ENCODE measurements at places on chromosomes 6 and 20. TPM values are rescaled to one million over a fixed set of nuclear protein-coding genes. Genes with fewer than 3 reads are reported as not detected.

DNA sequence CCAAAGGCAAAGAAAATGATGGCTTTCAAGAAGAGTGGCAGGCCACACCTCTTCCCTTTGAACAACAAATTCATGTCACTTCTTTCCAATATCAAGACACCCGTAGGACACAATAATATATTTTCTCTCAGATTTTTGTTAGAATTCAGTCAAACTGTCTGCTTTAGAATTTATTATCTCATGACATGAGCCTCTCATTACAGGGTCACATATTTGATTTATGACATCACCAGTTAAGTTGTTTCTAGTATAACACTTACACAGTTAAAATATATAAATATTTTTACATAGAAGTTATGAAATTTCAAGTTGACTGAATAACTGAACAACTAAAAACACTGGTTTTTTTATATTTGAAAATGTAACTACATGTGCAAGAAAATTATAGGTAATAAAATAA, 320.6 kb upstream of the AGPAT4 start:
- no peak for DNase-seq

- DNase-seq: peak; percentile 31
Measured at GRCh38 chr6:43765776-43766499, 4.1 kb upstream of the VEGFA start.

The TINAG gene
- total RNA-seq: 25.2 TPM

DNA sequence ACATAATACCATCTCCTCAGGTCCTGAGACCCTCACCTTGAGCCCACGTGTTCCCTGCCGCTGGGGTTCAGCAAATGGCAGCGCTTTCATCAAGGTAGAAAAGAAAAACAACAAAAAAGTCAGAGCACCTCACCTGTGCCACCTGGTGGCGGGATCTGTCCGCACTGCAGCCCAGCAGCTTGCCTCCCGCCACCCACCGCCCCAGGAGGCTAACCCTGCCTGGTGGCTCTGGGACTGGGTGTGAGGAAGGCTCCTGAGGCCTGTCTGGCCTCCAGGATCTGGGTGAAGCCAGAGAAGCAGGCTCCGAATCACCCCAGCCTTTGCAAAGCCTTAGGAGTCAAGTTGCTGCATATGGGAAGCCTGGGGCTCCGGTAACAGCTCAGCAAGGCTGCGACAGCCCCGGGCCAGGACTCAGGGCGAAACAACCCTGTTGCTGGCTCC, 270.8 kb downstream of the BMP7 start:
- no peak for DNase-seq

DNA sequence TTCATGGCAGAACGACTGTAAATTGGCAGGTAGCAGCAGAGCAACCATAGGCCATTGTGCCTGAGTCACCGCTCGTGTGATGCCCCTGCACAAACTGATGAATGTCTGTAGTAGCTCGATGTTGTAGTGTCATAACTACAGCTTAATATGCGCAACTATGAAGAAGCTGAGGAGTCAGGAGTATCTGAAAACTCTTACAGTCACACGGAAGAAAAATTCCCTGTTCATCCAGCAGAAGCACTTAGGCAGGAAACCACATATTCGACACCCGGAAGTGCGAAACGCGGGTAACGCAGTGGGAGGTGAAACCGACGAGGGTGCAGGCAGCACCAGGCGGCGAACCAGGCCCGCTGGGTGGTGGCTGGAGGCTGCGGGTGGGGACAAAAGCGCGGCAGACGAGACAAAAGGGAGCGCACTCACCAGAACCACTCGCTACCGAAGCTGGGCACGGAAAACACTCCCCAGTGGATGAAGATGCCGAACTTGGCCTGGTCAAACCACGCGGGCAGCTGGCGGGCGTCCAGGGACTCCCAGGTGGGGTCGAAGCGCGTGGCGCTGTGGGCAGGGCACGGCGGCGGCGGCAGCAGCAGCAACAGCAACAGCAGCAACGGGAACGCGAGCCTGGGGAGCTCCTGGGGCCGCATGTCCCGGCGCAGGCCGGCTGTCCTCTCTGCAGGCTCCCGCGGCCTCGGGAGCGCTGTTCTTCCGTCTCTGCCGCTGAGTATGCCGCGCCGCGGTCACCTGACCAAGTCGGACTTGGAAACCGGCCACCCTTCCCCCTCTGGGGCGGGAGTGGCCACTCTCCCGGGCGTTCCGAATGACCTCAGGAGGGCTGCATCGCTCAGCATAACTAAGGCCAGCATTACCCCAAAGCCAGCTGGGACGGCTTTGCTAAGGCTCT, at the start of gene FUCA2:
FUCA2 (minus strand) TSS at position 730 of the 901 bp plus-strand sequence; CDS start at position 644, 86 bp downstream.
- peak; percentile 95 for DNase-seq

DNA sequence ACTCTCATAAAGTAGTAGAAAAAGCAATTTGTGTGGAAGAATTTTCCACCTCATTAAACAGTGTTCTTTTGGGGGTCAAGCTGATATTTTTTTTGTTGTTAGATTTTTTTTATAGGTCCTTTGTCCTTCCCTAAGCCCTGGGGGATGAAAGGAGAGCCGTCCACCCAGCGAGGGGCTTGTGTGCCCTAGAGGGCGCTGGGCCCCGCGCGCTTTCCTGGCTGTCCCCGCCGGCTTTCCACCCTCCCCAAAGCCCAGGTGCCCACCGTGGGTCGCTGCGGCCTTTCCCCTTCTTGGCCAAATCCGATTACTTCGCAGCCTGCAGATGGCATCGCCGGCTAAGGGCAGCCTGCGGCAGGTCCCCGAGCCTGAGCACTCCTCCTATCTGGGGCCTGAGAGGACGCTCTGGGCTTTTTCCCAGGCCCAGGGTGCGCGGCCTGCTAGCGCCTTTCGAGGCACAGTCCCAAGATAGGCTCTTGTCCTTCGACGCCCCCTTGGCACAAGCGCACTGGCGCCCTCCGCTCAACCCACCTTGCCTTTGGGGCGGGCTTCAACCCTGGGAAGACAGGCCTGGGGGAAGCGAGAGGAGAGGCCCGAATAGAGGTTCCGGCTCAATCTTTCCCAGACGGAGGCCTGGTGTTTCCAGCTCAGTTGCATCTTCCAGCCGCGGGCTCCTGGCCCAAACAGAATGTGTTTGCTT, 33.6 kb downstream of the TFAP2A start:
- DNase-seq: no peak

Measured in mucosa of descending colon (tissue), 3 donors.